ENCODE measurements at places on chromosomes 13 and 19. TPM values are rescaled to one million over a fixed set of nuclear protein-coding genes. Genes with fewer than 3 reads are reported as not detected.

GRCh38 chr13:29502391-29503008 lies 93.0 kb downstream of the SLC7A1 start:
- DNase-seq: no peak

DNA sequence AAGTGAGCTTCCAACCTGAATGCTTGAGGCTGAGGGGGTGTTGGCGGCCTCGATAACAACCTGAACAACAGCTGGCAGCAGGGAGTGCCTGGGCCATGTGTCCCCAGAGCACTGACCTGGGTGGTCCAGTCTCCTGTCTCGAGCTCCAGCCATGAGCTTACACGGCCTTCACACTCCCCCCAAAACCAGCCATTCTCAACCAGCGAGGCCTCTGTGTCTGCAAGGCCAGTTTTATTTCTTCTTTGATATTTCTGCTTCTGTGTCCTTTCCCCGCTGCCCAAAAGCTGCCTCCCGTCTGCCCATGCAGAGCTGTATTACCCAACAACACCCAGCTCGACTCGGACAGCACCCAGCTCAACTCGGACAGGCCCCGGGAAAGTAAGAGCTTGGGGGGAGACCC lies 32.5 kb upstream of the TFDP1 start:
- DNase-seq: no peak

GRCh38 chr13:60494296-60494695 lies 97.3 kb downstream of the TDRD3 start:
- no peak for DNase-seq

GRCh38 chr19:2355168-2356035 lies 4.7 kb upstream of the TMPRSS9 start:
- no peak for DNase-seq

- no peak for DNase-seq
Observed at GRCh38 chr13:45859705-45860104, 8.2 kb upstream of the SIAH3 start.

GRCh38 chr19:19256072-19256969 lies 16.8 kb downstream of the TM6SF2 start:
- no peak for DNase-seq

DNA sequence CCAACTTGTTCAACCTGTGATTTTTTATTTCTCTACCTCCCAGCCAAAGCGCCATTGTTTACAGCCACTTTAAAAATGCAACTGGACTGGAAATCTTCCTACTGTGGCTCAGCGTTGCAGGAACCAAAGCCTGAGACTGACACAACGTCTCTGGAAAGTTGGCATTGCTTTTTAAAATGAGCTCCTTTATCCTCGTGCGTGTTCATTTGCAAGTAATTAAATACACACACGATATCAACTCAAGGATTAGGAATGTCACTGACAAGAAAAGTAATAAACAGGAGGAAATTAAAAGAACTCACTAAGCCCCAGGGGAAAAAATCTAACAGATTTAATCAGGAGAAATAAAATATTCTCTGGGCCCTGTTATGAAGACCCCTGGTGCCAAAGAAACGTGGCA lies 184.6 kb upstream of the IRS2 start:
- DNase-seq: no peak

DNA sequence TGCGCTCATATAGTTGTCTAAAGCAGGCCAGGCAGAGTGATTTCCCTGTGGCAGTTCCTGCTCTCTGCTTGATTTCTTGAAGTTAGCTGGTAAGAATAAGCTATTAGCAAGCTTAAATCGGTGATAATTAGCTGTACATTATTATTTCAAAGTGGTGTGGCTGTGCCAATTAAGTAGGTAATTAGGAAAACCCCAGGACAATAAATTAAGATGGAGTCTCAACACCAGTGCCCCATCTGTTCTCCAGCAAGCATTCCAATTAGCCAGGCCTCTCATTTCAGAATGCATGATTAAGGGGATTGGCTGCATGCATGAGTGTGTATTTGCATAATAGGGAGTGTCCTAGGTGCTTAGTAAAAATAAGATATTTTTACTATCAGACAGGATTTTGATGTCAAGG lies 342.3 kb downstream of the GPC5 start:
- no peak for DNase-seq

The LRRC63 gene
- total RNA-seq: not detected
